ENCODE measurements at places on chromosomes 2 and 18.

GRCh38 chr18:39190508-39190907 is 1624.9 kb upstream of the CELF4 start:
- H3K27me3 ChIP-seq = no peaks in the 10 kb centered on the region
- H3K4me1 ChIP-seq = no peaks in the 10 kb centered on the region
- H3K36me3 ChIP-seq = no peaks in the 10 kb centered on the region
- no peak overlapping the region for H3K4me3 ChIP-seq
- no peak for DNase-seq

DNA sequence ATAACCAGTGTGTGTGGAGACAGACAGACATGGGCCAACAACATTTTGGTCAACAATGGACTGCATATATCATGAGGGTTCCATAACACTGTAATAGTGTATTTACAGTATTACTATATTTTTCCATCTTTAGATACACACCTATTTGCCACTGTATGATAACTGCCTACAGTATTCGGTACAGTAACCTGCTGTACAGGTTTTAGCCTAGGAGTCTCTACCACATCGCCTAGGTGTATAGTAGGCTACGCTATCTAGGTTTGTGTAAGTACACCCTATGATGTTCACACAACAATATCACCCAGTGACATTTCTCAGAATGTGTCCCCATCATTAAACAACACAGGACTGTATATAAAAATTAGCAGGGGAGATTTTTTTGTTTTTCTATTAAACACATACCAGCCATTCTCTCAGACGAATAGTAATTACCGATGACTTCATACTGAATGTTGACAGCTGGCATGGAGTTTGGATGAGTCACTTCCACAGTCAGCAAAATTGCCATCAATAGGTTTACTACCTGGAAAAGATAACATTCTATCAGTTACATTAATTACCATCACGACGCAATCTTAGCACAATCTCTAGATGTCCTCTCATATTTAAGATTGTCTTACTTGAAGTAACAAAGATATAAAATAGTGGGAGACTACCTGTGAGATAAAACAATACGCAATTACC is 10.8 kb downstream of the LAPTM4A start:
- H3K4me1 ChIP-seq = no peaks in the 10 kb centered on the region
- H3K27me3 ChIP-seq = no peaks in the 10 kb centered on the region
- peaks cover 35% of the 10 kb centered on the region for H3K36me3 ChIP-seq
- H3K4me3 ChIP-seq = no peak overlapping the region
- H3K27ac ChIP-seq = no peak overlapping the region

GRCh38 chr2:14543284-14543683 is 89.2 kb upstream of the LRATD1 start:
- no peaks in the 10 kb centered on the region for H3K36me3 ChIP-seq
- H3K4me1 ChIP-seq = no peaks in the 10 kb centered on the region
- H3K27me3 ChIP-seq = no peaks in the 10 kb centered on the region
- H3K27ac ChIP-seq = no peak overlapping the region
- no peak for DNase-seq

DNA sequence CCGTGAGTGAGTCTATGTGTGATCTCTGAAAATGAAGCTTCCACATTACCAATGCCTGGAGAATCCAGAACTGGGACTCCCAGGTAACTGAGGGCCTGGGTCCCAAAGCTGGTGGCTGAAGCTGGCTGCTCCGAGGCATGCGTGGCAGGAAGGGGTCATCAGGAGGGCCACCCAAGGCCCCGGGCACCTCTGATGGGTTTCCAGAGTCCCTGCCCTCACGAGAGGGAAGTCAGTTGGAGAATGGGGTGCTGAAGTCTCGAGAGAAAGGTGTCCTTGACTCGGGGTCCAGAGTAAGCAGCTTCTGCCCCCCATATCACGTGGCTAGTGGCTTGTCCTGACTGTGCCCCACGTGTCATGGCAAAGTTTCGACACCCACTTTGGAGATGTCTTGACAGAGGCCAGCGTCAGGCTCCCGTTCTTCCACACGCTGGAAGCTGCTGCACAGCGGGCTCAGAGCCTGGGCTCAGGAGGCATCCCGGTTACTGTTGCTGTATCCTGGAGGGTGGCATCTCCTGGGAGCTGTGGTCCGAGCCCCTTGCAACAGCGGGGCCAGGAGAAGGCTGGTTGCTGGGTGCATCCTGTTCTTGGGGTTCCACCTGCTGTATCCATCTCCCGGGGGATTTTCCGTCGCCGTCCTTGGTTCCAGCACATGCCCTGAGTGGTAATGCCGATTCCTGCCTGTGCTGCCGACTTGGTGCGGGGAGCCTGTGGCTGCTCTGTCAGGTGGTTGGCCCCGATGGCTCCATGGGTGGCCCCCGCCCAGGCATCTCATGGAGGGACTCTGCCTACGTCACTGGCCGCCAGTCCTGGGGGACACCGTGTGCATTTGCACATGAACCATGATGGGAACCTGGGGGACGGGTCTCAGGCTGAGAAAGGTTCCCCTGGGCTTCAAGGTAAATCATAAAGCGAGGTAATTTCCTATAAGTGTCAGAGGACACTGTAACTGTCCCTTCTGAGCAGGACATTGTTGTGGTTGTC is 183.3 kb upstream of the HDAC4 start:
- H3K27me3 ChIP-seq = no peaks in the 10 kb centered on the region
- no peak overlapping the region for H3K27ac ChIP-seq
- no peak overlapping the region for H3K4me3 ChIP-seq
- DNase-seq = no peak
- H3K36me3 ChIP-seq = no peaks in the 10 kb centered on the region

- peaks cover 11% of the 10 kb centered on the region for H3K4me1 ChIP-seq
- H3K27me3 ChIP-seq = no peaks in the 10 kb centered on the region
- H3K4me3 ChIP-seq = no peak overlapping the region
These were observed 124.5 kb downstream of the PLB1 start for GRCh38 chr2:28620291-28620793.

- no peak overlapping the region for H3K27ac ChIP-seq
- DNase-seq = no peak
- no peak overlapping the region for H3K4me3 ChIP-seq
- H3K36me3 ChIP-seq = no peaks in the 10 kb centered on the region
These were observed 41.3 kb downstream of the RALB start for GRCh38 chr2:120294008-120294340.

GRCh38 chr2:65049010-65049639 is 7.1 kb upstream of the CEP68 start:
- peak overlapping the region; percentile 11 for H3K27ac ChIP-seq
- H3K4me3 ChIP-seq = no peak overlapping the region
- H3K36me3 ChIP-seq = no peaks in the 10 kb centered on the region
- peaks cover 9% of the 10 kb centered on the region for H3K4me1 ChIP-seq

GRCh38 chr2:14245901-14246300 is 386.6 kb upstream of the LRATD1 start:
- no peak for DNase-seq
- H3K4me1 ChIP-seq = no peaks in the 10 kb centered on the region
- no peaks in the 10 kb centered on the region for H3K36me3 ChIP-seq
- no peaks in the 10 kb centered on the region for H3K27me3 ChIP-seq
- H3K4me3 ChIP-seq = no peak overlapping the region

- no peak overlapping the region for H3K27ac ChIP-seq
- DNase-seq = no peak
- no peaks in the 10 kb centered on the region for H3K36me3 ChIP-seq
- H3K4me3 ChIP-seq = no peak overlapping the region
These were observed 562.9 kb downstream of the PIK3C3 start for GRCh38 chr18:42517896-42518295.

GRCh38 chr2:241096979-241097378 is 5.1 kb downstream of the MTERF4 start:
- no peak overlapping the region for H3K4me3 ChIP-seq
- H3K4me1 ChIP-seq = peaks cover 12% of the 10 kb centered on the region
- no peak for DNase-seq
- peaks cover 30% of the 10 kb centered on the region for H3K36me3 ChIP-seq
- H3K27ac ChIP-seq = no peak overlapping the region

DNA sequence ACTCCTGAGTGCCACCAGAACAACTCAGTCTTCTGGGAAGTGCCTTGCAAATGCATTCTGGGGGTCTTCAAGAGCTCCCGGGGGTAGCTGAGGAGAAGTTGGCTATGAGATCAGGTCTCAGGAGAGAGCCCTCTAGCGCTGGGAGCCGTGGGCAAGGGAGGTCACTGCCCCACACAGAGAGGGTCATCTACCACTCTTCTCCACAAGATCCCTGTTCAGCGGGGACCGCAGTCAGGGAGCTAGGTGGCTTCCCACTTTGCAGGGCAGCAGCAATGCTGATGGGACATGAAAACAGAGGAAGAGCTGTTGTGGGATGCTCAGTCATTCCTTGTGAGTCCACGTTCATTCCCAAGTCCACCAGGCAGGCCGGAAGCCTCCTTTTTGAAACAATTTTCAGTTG is 66.6 kb downstream of the ACKR3 start:
- no peak for DNase-seq
- no peak overlapping the region for H3K27ac ChIP-seq
- H3K27me3 ChIP-seq = no peaks in the 10 kb centered on the region

DNA sequence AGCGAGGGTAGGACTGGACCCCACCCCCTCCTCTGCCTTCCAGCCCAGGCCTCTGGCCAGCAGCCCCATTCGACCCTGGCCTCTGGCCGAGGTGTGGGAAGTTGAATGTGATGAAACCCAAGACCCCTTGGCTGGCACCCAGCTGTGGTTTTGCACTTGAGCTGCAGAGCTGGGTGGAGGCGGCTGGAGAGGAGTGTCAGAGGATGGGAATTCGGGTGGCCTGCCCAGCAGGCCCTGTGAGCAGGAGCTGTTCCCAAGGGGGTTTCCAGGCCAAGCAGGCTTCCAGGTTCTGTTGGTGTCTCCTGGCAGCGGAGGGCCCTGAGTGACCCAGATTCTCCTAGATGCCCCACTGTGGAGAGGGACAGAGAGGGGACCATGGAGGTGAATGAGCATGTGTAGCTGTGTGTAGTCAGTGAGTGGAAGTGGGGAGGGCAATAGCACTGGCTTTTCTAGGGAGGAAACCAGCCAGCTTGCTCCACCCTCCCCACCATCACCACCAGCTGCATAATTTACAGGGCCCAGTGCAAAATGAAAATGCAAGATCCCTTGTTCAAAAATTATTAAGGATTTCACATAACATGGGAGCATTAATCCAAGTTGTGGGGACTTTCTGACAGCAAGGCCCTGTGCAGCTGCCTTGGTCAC is 172.2 kb upstream of the HAAO start:
- no peaks in the 10 kb centered on the region for H3K27me3 ChIP-seq
- no peak overlapping the region for H3K4me3 ChIP-seq
- no peaks in the 10 kb centered on the region for H3K36me3 ChIP-seq
- DNase-seq = no peak

DNA sequence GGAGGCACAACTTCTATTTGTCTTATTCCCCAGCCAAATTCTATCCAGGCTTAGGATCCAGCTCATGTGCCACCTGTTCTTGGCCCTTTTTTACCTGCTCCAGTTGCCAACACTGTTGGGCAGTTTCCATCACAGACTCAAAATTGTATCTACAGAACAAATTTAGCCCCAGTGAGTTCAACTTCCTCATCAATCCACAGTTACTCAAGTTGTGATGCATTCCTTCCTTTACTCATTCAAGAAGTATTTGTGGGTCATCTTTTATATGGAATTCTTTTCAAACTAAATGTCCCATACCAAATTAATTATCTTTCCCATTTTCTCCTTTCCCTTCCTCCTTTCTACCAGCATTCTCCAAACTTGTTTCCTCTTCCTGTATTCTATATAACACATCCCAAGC is 12.7 kb upstream of the DDX18 start:
- H3K27ac ChIP-seq = no peak overlapping the region
- H3K4me3 ChIP-seq = no peak overlapping the region
- H3K4me1 ChIP-seq = no peaks in the 10 kb centered on the region
- DNase-seq = no peak
- H3K27me3 ChIP-seq = no peaks in the 10 kb centered on the region
- H3K36me3 ChIP-seq = no peaks in the 10 kb centered on the region

DNA sequence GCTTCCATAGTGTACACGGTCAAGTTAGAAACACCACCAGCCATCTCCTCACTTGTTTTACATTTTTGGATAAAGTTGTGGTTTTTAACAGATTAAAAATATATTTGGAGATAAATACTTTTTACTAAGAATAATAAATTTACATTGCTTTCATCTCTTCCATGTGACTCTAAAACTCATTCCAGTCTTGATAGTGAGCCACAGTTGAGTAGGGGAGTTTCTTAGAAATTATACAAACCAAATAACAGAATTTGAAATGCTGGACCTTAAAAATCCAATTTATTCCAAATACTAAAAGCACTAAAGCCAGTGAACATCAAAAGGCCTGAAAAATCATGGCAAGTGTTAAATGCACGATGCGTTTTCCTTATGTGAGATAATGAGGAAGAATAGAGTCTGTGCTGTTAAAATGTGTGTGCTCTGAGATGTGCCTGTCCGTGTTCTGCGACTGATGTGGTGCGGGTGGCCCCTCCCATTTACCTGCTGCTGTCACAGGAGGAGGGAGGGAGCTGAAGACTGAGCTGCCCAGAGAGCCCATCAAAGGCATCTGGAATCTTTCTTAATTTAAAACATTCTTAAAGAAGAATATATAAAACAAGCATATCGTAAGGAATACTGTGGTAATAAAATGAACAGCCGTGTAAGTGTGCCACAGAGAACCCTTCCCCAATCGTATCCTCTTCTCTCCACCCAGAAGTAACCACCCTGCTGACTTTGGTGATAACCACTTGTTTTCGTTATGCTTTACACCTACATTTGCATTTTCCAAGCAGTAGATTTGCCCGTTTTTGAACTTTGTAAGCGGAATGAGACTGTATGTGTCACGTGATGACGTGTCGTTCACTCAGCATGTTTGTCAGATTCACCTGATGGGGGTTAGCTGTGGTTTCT is 57.0 kb upstream of the TXNDC2 start:
- DNase-seq = no peak
- no peak overlapping the region for H3K4me3 ChIP-seq
- H3K36me3 ChIP-seq = no peaks in the 10 kb centered on the region

- DNase-seq = no peak
- no peak overlapping the region for H3K27ac ChIP-seq
- H3K36me3 ChIP-seq = no peaks in the 10 kb centered on the region
- no peaks in the 10 kb centered on the region for H3K27me3 ChIP-seq
These were observed 56.8 kb downstream of the ASXL2 start for GRCh38 chr2:25821225-25822056.

DNA sequence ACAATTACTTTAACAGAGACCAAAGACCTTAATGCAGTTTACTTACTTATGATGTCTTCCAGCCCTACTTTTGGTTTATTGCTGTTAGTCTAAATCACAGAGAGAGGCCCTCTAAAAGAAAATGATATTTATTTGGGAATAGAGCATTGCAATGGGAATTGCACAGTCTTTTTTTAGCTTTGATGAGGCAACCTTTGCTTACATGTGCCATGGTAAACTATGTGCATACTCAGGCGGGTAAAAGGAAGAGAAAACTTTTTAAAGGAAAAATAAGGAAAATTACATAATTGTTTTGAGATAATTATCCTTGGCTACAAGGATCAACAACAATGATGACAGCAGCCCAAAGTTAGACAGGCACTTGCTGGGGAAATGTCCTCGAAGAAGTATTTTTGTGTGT is 78.6 kb downstream of the EFEMP1 start:
- no peaks in the 10 kb centered on the region for H3K36me3 ChIP-seq
- H3K4me3 ChIP-seq = no peak overlapping the region
- DNase-seq = no peak
- H3K27ac ChIP-seq = no peak overlapping the region
- H3K27me3 ChIP-seq = no peaks in the 10 kb centered on the region

- H3K4me1 ChIP-seq = 0 out of 2 replicates have a peak, but pooled peaks cover under 1% of the 10 kb centered on the region
- no peak overlapping the region for H3K27ac ChIP-seq
- H3K4me3 ChIP-seq = no peak overlapping the region
- no peak for DNase-seq
- no peaks in the 10 kb centered on the region for H3K27me3 ChIP-seq
These were observed 73.2 kb downstream of the ASB1 start for GRCh38 chr2:238499731-238500580.

GRCh38 chr2:127531221-127531648 is 4.2 kb upstream of the MYO7B start:
- no peak overlapping the region for H3K4me3 ChIP-seq
- no peaks in the 10 kb centered on the region for H3K36me3 ChIP-seq
- H3K27ac ChIP-seq = no peak overlapping the region
- H3K4me1 ChIP-seq = peaks cover 7% of the 10 kb centered on the region

Data from H1 (cell line).